ENCODE measurements at places on chromosomes 1 and 21. TPM values are rescaled to one million over a fixed set of nuclear protein-coding genes. Genes with fewer than 3 reads are reported as not detected.
A peak's percentile ranks its signal among the peaks of the same experiment; 100 is the strongest.

The ADPRS gene
- total RNA-seq, result 50.7 TPM

The GJA9 gene
- 0.28 TPM for total RNA-seq

The SLC5A9 gene
- not detected for total RNA-seq

The DDR2 gene
- 27.0 TPM for total RNA-seq

The CD5L gene
- total RNA-seq, result not detected

The NECTIN4 gene
- total RNA-seq, result 9.6 TPM

The IQCC gene
- total RNA-seq, result 5.2 TPM

The PLEKHN1 gene
- total RNA-seq, result 1.4 TPM

The IQGAP3 gene
- total RNA-seq, result 1.5 TPM

The SPRR2F gene
- 2.2 TPM for total RNA-seq

GRCh38 chr21:30605968-30606367 lies 5.1 kb downstream of the KRTAP22-1 start:
- H3K4me1 ChIP-seq, result no peaks in the 10 kb centered on the region

- H3K4me3 ChIP-seq, result no peak overlapping the region
- peak overlapping the region; percentile 30 for H3K27ac ChIP-seq
- no peaks in the 10 kb centered on the region for H3K4me1 ChIP-seq
Measured at GRCh38 chr1:162672622-162673260, 40.5 kb downstream of the DDR2 start.

DNA sequence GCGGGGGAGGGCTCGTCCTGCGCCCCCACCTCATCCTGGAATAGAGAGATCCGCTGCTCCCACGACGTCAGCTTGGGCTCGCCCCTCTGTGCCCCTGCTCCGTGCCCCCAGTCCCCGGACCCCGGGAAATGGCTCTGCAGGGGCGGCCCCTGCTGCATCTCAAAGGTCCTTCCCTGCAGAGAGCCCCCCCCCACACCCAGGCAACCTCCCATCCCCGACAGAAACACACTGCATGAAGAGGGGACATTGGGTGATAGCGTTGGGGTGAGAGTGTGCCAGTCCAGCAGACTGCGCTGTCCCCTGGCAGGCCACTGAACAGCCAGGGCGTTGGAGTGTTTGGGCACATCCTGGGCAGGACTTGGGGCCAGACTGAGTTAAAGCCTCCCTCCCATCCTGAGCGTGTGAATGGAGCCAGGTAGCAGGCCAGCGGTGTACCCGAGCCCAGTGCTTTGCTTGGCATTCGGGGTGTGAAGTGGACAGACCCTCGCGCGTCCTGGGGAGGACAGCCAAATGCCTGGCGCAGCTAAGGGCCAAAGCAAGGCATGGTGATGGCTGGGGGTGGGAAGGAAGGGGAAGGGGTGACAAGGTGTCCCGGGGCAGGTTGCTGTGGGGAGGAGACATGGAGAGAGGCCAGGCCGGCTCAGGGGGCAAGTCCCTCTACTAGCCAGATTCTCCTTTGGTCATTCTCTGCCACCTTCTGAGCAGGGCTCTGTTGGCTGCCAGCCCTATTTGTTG lies 633 bp upstream of the ETNK2 start:
- H3K27ac ChIP-seq, result peak overlapping the region; percentile 83
- no peaks in the 10 kb centered on the region for H3K27me3 ChIP-seq
- peaks cover 3% of the 10 kb centered on the region for H3K4me1 ChIP-seq
- no peaks in the 10 kb centered on the region for H3K36me3 ChIP-seq

DNA sequence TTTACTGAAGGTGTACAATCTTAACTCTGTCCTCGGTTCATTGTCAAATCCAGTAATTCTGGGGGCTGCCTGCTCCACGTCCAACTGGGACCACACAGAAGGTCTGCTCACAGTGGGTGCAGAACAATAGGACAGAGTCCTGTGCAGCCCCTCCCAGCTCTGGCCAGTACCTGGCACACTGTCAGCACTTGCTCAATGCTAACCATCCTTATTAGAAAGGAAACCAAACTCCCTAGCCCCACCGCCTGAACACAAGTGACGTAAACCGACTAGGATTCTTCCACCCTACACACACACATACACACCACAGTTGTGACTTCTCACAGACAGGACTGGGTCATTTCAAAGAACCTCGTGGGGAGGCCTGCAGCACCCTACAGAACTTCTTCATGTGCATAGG lies 5.2 kb downstream of the BCAR3 start:
- no peak overlapping the region for H3K27ac ChIP-seq
- H3K36me3 ChIP-seq, result no peaks in the 10 kb centered on the region
- H3K4me3 ChIP-seq, result no peak overlapping the region

- no peaks in the 10 kb centered on the region for H3K27me3 ChIP-seq
- H3K36me3 ChIP-seq, result no peaks in the 10 kb centered on the region
- H3K4me1 ChIP-seq, result no peaks in the 10 kb centered on the region
- H3K4me3 ChIP-seq, result no peak overlapping the region
- no peak overlapping the region for H3K27ac ChIP-seq
Measured at GRCh38 chr1:107817935-107818334, 147.0 kb downstream of the VAV3 start.

DNA sequence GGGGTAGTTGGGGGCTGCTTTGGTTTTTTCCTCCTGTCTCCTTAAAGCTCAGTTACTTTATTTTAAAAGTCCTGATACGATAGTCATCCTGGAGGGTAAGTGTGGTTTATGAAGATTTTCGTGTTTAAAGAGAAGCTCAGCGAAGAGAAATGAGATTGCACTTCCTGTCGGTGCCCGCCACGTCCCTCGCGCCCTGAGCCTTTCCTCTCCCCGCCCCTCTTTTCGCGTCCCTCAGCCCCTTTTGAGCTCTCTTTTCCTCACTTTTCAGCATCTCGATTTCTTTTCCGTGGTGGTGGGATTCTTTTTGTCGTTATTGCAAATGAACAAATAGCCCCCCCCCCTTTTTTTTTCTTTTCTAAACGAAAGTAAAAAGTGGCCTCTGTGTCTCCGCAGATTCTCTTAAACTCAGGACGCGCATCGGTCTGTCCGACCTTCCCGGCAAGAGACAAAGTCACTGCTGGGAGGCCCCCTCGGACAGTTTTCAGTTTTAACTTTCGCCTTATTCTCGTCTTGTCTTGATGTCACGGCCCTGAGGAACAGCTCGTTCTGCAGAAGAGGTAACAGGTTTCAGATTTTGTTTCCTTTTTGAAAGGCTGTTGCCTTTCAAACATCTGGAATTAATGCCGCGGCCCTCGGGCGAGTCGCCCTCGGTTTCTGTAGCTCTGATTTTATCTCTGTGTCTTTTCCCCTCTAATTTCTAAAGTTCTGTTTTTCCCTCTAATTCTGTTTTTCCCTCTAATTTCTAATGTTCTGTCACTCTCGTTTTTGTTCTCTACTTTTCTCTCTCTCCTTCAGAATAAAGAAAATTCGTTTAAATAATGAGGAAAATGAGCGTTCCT lies 1.0 kb upstream of the DMRTA2 start:
- H3K4me3 ChIP-seq, result no peak overlapping the region
- no peak for DNase-seq
- H3K27ac ChIP-seq, result no peak overlapping the region
- H3K27me3 ChIP-seq, result peaks cover 74% of the 10 kb centered on the region

DNA sequence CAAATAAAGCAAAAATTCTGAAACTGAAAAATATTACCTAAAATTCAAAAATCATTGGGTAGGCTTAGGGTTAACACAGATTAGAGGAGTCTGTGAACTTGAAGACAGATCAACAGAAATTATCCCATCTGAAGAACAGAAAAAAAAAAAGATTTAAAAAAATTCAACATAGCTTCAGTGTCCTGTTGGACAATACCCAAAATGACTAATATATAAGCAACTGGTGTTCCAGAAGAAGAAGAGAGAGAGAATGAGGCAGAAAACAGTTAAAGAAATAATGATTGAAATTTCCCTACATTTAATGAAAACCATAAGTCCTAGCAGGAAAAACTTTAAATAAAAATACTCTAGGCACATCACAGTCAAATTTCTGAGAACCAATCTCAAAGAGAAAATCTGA lies 31.5 kb downstream of the TMCO1 start:
- peaks cover 5% of the 10 kb centered on the region for H3K36me3 ChIP-seq
- H3K27me3 ChIP-seq, result no peaks in the 10 kb centered on the region
- no peak overlapping the region for H3K4me3 ChIP-seq
- no peak overlapping the region for H3K27ac ChIP-seq

DNA sequence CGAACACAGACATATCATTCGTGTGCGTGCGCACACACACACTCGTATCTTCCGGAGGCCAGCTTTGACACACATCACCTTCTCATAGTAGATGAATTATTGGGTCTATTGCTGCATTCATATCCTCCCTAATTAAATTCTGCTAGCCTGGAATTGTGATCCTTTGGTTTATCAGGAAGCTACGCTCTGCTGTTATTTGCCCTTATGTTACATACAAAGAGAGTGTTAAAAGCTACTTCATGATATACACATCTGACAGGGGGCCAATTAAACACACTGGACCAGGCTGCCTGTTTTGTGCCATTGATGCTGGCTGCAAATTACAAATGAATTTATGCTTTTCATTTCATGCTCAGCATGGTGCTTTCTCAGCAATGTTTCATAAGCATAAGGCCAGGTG lies 252.0 kb downstream of the RHOU start:
- H3K4me3 ChIP-seq, result no peak overlapping the region
- peaks cover 5% of the 10 kb centered on the region for H3K4me1 ChIP-seq
- no peaks in the 10 kb centered on the region for H3K27me3 ChIP-seq
- DNase-seq, result no peak

GRCh38 chr1:86530211-86530845 lies 16.6 kb upstream of the CLCA4 start:
- no peak overlapping the region for H3K27ac ChIP-seq
- no peak overlapping the region for H3K4me3 ChIP-seq
- no peak for DNase-seq
- no peaks in the 10 kb centered on the region for H3K36me3 ChIP-seq

- DNase-seq, result no peak
- no peak overlapping the region for H3K27ac ChIP-seq
- no peak overlapping the region for H3K4me3 ChIP-seq
- H3K4me1 ChIP-seq, result no peaks in the 10 kb centered on the region
- no peaks in the 10 kb centered on the region for H3K27me3 ChIP-seq
- no peaks in the 10 kb centered on the region for H3K36me3 ChIP-seq
Measured at GRCh38 chr1:235910357-235911299, 43.9 kb upstream of the LYST start.

- DNase-seq, result no peak
- no peak overlapping the region for H3K27ac ChIP-seq
- H3K4me1 ChIP-seq, result no peaks in the 10 kb centered on the region
- H3K36me3 ChIP-seq, result no peaks in the 10 kb centered on the region
Measured at GRCh38 chr1:52674497-52675384, 23.4 kb downstream of the COA7 start.

DNA sequence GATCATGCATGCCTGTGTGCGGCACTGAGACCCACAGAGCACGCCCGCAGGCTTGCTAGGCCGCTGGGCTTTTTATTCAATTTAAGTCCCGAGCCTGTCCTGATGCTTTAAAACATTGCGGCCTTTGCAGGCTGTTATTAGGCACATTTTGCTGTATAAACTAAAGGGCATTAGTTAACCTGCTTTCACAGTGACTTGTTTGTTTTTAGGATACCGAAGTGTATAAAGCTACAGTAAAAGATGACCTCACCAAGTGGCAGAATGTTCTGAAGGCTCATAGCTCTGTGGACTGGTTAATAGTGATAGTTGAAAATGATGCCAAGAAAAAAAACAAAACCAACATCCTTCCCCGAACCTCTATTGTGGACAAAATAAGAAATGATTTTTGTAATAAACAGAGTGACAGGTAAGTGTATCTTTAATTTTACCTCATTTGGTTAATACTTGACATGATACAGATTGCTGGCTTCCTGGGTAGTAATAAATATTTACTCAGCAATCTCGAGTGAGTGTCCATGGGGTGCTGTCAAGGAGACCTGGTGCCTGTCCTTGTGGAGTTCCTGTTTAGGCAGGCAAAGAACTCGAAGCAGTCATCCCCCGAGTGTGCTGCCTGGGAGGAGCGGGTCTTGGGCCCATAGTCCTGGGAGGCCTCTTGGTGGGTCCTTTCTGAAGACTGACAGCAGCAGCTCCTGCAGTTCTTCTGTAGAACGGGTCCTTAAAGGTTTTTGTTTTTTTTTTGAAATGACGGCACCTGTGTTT lies 40.1 kb downstream of the TRAPPC10 start:
- H3K36me3 ChIP-seq, result no peaks in the 10 kb centered on the region
- H3K4me3 ChIP-seq, result no peak overlapping the region
- DNase-seq, result peak; percentile 14
- peaks cover 12% of the 10 kb centered on the region for H3K4me1 ChIP-seq

DNA sequence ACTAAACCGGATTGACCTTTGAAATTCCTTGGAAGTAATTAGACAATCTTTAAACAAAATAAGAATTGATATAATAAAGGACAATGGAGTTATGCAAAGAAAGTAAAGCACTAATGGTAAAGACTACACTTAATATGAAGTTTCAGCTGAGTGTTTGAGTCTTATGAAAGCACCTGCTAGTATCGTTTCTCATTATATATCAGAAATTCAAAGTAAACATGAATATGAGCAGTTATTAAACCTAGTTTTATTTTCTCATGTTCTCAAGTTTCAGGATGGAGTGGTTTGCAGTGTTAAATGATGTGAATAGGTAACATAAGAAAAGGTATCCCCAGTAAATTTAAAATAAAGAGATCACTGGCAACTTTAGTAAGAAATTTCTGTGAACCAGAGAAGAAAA lies 188.6 kb downstream of the ZP4 start:
- no peak overlapping the region for H3K27ac ChIP-seq
- H3K36me3 ChIP-seq, result no peaks in the 10 kb centered on the region
- no peak for DNase-seq
- no peaks in the 10 kb centered on the region for H3K27me3 ChIP-seq

All from prostate gland (tissue), 2 donors.